SW480 (cell line): ENCODE measurements at places on chromosomes 1 and 21.

DNA sequence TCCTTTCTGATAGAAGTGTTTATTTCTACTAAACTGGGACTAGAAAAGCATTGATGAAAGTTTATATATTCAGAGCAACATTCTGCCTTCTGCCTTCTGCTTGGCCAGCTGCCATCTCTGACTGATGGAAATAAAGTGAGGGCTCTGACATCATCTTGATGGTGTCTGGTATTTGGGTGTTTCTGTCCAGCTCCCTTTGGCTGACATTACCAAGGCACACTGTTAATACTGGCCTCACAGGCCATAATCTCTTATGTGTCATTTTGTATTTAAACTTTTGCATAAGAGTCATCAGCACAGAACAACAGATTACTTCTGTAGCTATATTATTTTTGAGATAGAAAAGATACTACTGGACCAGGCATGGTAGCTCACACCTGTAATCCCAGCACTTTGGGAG is 216.9 kb downstream of the RYR2 start:
- no peak for DNase-seq

DNA sequence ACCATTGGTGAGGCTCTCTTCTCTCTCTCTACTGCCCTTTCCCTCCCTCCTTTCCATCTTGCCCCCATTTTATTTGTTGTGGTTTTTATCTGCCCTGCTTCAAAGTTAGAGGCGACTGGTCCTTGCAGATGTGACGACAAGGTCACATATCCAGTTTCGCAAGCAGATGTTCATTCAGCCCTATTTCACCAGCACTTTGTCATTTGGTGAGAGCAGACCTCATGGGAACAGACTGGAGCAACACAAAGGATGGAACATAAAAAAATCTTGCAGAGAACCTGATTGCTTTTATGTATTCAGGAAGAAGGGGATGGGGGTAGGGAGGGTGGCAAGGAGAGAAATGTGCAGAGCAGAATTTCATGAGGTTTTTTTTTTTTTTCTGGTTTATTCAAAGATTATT is 84.3 kb downstream of the ELAVL4 start:
- no peak for DNase-seq

DNA sequence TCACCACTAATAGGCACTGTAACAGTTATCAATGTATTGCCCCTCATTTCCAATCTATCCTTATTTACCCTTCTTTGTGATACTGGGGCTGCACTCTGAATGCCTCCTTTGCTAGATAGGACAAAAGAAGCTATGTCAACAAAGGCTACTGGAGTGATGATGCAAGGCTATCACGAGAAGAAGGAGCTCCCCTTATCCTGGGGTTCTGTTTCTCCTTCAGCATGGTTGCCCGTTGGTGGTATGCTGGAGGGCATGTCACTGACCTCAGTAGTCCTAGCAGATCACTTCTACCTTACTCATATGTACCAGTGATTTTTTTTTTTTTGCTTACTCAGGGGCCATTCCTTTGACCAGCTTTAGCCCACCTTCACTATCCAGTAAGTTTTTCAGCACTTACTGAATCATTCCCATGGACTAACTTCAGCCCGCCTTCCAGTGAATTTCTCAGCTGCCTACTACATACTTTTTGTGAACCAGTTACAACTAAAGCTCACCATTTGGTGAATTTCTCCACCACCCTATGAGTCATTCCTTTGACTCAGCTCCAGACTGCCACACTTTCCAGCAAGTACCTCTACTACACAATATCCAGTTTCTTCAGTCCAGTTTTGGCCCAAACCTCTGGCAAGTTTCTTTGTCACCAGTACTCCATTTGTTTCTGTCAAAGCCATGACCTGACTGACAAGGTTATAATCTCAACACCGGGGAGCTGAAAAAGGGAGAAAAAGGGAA is 944.5 kb downstream of the KCNT2 start:
- no peak for DNase-seq

- no peak for DNase-seq
These were observed 189.6 kb downstream of the TGFBR3 start for GRCh38 chr1:91696321-91696720.

GRCh38 chr1:106960412-106960811 is 96.1 kb upstream of the PRMT6 start:
- DNase-seq: no peak

- peak; percentile 5 for DNase-seq
These were observed 396.6 kb downstream of the BRINP2 start for GRCh38 chr1:177567393-177567792.

DNA sequence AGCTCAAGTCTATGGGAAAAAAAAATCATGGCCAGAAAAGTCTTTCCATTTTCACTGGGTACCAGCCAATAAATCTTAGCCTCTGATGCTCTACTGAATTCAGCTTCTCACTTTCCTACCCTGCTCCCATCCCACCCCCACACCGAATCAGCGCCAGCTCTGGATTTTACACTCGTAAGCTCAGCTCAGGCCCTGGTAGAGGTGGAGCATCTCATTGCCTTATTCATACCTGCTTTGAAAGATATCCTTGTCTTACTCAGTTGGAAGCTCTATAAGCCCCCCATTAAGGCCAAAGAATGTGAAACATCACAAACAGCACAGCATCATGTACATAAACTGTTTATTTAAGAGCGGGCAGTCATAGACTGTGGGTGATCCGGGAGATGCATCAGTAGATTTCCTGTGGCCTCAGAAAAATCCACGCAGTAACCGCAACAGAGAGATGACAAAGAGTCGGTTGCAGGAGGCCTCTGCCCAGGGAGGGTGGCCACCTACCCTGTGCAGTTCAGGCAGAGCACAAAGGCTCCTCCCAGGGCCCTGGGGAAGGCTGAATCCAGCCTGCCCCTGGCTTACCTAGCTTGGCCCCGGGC is 36.4 kb upstream of the ETS2 start:
- DNase-seq: peak; percentile 84

DNA sequence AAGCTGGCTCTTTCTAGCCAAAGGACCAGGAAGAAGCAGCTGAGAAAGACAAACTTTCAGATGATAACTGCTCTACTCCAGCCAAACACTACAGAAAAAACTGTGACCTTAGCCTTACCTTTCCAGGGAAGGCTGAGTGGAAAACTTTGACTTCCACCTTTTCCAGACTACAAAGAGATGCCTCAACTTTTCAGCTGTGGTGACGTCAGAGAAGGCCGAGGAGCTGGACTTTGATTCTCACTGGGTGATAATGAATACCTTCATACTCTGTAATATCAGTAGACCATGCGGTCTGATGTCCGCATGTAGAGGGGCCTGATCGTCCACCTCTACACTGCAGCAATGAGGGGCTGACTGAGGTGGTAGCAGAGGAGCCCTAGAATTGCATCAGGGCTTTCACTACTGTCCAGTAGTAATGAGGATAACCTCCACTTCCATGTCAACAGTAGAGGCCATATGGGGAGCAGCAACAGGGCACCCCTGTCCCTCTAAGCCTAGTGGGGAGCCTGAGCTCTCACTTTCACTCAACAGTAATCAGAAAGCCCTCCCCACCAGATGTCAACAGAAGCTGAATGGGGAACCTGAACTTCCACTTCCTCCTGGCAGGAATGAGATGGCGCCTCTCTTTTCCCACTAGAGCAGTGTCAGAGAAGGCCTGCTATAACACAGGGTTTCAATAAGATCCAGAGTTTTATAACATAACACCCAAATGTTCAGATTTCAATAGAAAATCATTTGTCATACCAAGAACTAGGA is 28.4 kb upstream of the PADI1 start:
- DNase-seq: no peak

- no peak for DNase-seq
These were observed 101.7 kb downstream of the HUNK start for GRCh38 chr21:31974454-31974985.

DNA sequence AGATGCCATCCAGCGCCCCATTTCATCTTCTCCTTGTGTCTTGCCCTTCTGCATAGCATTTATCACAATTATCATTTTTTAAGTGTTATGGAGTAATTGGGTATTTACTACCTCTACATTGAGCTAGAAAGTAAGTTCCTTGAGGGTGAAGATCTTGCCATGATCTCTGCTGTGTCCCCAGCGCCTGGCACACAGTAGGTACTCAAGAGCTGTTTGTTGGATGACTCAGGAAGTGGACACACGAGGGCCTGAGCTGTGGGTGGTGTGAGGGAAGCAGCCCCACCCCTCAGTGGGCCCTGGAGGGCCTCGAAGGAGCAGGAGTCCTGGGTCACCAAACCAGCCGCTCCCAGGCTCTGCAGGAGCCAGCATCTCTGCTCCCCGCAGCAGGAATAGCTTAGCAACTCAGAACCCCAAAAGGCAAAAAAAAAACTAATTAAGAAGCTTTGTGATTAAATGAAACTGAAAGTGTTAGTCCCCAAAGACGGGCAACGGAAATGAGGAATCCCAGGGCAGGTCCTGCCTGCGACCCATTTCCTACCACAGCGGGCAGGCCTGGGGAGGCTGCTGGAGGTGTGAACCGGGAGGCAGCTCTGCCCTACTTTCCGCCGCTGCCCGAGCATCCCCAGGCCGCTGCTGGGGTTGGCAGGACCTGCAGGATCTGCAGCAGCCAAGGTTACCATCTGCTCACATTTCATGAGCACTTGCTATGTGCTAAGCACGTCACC is 87.7 kb downstream of the LACTBL1 start:
- DNase-seq: no peak

DNA sequence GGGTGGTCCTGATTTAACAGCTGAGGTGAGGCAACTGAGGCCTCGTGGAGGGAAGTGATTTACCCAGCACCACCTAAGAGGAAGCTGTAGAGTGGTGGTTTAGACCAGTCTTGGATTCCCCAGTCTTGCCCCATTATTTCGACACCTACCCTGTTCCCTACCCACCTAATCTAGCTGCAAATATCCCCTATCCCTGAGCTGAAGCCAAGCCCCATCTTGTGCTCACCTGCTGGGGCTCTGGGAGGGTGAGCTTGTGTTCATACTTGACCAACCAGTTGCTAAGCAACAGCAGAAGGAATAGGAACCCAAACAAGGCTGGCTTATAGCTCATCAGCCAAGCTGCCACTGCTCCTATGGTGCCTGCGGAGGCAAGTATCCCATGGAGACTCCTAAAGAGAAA is 2.0 kb downstream of the TEX46 start:
- no peak for DNase-seq

DNA sequence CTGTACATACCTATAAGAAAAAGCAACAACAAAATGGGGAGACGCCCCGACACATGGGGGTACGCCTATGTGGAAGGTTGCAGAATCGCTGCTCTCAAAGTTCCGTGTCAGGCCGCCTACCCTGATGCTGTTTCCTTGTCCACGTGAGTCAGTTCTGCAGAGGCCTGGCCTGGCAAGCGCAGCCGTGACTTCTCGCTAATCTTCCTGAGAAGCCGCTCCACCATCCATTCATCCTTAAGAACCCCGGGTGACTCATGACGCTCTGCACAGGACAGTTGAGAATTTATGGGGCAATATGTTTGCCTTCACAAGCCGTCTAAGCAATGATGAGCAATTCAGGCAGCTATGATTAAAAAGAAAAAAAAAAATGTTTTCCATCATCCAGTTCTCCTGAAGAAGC is 122.3 kb upstream of the TMPRSS2 start:
- no peak for DNase-seq

GRCh38 chr1:94876362-94876761 is 50.5 kb downstream of the CNN3 start:
- no peak for DNase-seq

DNA sequence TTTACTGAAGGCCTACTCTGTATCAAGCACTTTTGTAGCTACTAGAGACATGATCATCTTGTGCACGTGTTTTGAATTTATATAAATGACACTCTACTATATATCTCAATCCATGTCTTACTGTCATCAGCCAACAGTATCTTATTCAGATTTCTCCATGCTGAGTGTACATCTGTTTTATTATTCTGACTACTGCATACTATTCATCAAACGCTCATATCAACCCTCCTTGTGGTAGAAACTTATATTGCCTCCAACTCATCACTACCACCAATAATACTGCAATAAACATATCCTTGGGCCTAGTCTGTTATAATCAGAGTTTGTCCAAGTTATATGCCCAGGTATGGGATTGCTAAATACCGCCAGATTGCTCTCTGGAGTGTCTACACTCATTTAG is 81.6 kb upstream of the IRF2BP2 start:
- peak; percentile 17 for DNase-seq

- no peak for DNase-seq
These were observed 58.2 kb downstream of the ALPL start for GRCh38 chr1:21567241-21568005.

- DNase-seq: peak; percentile 39
These were observed 1.3 kb downstream of the DYRK1A start for GRCh38 chr21:37367703-37368540.

GRCh38 chr21:42513151-42513984 is at the start of gene SLC37A1:
Gene SLC37A1 (plus strand): TSS chr21:42513852. CDS start chr21:42518455, 4,603 bp downstream.
- peak; percentile 27 for DNase-seq

- DNase-seq: no peak
These were observed 11.5 kb upstream of the PADI1 start for GRCh38 chr1:17193222-17194132.

DNA sequence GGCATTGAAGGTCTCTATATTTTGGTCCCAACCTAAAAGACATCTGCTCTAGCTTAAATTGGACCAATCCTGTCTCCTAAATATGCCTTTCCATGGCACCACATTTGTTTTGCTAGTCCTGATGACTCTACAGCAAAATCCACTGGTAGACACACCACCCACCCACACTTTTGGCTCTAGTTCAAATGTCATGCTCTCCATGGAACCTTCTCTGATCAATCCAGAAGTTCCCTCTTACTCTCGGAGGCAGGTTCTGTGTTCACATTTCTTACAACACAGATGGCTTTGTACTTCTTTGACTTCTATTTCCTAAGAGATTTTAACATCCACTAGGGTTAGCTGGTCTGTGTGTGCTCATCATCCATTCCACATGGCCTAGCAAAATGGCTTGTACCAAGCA is 151.3 kb downstream of the APP start:
- no peak for DNase-seq

GRCh38 chr1:185058876-185059275 is 13.5 kb downstream of the RNF2 start:
- no peak for DNase-seq

- no peak for DNase-seq
These were observed 19.0 kb downstream of the SDC3 start for GRCh38 chr1:30889511-30889910.

- DNase-seq: peak; percentile 41
These were observed 97.5 kb upstream of the CTTNBP2NL start for GRCh38 chr1:112298558-112298957.

GRCh38 chr1:113178106-113178505 is 105.1 kb downstream of the LRIG2 start:
- no peak for DNase-seq

DNA sequence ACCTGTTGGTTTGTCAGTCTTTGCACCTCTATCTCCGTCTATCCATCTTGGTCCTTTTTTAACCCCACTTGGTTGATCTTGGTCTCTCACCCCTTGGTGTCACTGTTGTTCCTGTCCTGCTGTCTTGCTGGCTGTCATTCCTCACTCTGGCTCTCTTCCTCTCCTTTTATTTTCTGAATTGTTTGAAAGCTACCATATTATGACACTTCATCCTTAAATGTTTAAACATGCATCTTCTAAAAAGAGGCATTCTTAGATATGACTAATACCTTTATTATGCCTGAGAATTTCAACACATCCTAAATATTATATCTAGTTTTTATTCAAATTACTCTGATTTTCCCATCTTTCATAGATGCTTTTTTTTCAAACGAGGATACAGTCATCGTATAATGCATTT is 37.0 kb downstream of the BACH1 start:
- DNase-seq: no peak

GRCh38 chr1:235207209-235207565 is 46.1 kb upstream of the RBM34 start:
- no peak for DNase-seq
